ENCODE measurements at places on chromosomes 2 and 18. TPM values are rescaled to one million over a fixed set of nuclear protein-coding genes. Genes with fewer than 3 reads are reported as not detected.

- no peak for DNase-seq
These were observed 13.3 kb upstream of the PRELID3A start for GRCh38 chr18:12394428-12394827.

- no peak for DNase-seq
These were observed 4.1 kb downstream of the RHOB start for GRCh38 chr2:20451000-20451290.

DNA sequence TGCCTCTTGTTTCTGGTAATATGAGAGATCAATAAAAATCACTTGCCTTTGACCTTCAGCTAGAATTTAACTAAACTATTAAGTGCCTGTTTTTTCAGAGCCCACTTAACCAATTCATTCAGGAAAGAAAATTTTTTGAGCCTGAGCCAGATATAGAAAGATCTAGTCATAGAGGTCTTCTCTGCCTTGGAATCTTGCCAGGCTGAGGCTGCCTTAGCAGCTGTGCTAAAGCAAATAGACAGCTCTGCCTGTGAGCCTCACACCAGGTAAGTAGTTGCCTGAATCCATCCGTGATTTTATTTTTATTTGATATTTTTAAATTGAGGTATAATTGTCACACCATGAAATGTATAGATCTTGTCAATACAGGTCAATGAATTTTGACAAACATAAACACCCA is 27.4 kb downstream of the EVX2 start:
- peak; percentile 18 for DNase-seq

DNA sequence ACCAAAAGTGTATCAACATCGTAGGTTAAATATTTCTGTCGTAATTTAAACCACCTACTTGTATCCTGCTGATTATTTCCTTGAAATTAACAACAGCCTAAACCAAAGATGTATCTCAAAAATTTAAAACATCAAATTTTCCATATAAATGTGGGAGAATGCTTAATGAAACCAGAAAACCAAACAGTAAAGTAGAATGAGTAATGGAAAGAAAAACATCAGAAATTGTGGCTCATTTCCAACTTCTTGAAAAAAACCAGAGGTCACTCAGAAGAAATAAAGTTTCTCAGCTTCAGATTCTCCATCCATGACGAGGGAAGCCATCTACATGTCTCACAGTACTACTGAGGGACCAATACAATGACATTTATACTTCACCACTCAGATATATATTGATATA is 296.5 kb downstream of the NOL4 start:
- DNase-seq = no peak

GRCh38 chr18:6207116-6207515 is 207.6 kb downstream of the L3MBTL4 start:
- DNase-seq = no peak

- DNase-seq = no peak
These were observed 7.0 kb downstream of the TIMM21 start for GRCh38 chr18:74155276-74155675.

- DNase-seq = no peak
These were observed 1100.4 kb upstream of the SLC39A10 start for GRCh38 chr2:194556629-194557028.

DNA sequence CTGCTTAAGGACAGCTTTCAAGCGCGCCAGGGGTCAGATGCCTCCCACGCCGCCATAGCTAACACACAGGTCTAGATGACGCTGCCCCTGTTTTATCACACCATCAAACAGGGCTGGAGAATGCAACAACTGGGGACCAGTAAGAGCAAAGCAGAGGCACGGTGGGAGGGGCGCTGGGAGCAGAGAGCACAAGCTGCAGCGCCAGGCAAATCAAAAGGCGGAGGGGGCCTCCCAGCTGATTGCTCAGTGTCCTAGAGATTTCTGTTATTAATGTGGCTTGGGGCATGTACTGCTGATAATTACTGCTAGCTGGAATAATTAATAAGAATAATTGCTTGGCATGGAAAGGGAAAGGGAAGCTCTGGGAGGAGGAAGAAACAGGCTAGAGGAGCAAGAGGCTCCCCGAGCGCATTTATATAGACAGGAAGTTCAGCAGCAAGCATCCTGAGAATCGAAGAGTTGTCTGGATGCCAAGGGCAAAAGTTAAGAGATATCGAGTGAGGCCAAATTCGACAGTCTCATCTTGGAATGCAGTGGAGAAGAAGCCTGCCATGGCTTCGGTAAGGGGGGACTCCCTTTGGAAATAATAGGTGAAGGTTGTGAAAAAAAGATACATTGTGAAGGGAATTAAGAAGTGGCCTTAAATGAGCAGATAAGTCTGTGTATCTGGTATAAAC is 104.5 kb upstream of the ZNF521 start:
- DNase-seq = no peak

GRCh38 chr2:95034221-95034620 is 8.7 kb downstream of the MAL start:
- peak; percentile 29 for DNase-seq

DNA sequence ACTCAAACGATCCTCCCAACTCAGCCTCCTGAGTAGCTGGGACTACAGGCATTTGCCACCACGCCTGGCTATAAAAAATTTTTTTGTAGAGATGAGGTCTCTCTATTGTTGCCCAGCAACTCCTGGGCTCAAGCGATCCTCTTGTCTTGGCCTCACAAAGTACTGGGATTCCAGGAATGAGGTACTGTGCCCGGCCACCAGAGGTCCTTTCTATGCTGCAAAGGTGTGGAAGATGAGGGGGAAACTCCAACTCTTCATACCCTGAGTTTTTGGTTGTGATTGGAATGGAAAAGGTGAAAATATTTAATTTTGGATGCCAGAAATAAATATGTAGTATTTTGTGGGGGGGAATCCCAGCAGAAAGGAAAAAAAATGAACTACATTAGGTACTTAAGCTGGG is 36.0 kb downstream of the MRPL33 start:
- no peak for DNase-seq

- DNase-seq = no peak
These were observed 24.5 kb downstream of the CYP27A1 start for GRCh38 chr2:218806346-218806978.

BCL2 gene
- 8.0 TPM for polyA plus RNA-seq

GRCh38 chr2:100529900-100530299 is 32.9 kb upstream of the PDCL3 start:
- no peak for DNase-seq

- no peak for DNase-seq
These were observed 66.3 kb downstream of the NRP2 start for GRCh38 chr2:205748639-205749038.

IL1B gene
- 0.53 TPM for polyA plus RNA-seq

GRCh38 chr2:238030422-238031155 is 30.2 kb upstream of the SCLY start:
- no peak for DNase-seq

GRCh38 chr18:44792456-44793061 is 111.9 kb downstream of the SETBP1 start:
- no peak for DNase-seq

DNA sequence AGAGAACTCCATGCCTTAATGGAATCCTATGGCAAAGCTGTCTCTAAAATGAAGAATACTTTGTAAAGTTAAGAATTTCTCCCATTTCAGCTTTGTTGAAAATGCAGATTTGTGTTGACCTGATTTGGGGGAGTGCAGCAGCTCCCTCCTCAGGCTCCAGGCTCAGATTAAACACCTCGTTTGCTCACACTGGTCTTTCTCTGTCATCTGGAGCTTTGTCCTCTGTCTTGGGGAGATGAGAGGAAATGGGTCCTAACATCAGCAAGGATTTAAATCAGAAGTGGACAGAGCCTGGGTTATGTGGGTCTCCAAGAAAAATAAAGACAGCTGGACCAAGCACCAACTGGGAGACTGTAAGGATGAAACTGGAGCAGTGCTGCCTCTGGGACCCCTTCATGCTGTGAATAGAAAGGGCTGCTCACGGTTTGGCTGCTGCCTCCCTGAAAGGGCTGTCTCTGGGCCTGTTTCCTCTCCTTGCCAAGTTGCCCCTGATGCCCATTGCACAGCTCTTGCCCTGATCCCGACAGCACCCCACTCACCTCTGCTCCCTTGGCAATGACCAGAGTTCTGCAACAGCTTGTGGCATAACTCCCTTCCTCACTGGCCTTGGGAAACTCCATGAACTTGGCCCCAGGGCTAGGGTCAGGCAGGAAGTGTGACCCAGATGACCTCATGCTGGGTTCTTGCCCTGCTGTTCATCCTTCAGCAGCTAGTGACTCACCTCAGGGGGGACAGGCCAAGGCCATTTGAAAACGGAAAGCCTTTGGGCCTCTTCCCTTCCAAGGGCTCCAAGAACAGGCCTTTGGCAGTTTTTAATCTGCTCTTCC is 197.2 kb downstream of the CYP26B1 start:
- DNase-seq = no peak

Data from brain (organoid and tissue), 16 donors.